Activated effector memory CD4-positive, alpha-beta T cell treated with anti-CD3 and anti-CD28 coated beads, Interleukin-2, amount 50 U/mL, for 16 hours (primary cell): ENCODE measurements at places on chromosomes 12 and 14.

- no peak for DNase-seq
Measured at GRCh38 chr14:88488081-88488480, 66.7 kb downstream of the PTPN21 start.

DNA sequence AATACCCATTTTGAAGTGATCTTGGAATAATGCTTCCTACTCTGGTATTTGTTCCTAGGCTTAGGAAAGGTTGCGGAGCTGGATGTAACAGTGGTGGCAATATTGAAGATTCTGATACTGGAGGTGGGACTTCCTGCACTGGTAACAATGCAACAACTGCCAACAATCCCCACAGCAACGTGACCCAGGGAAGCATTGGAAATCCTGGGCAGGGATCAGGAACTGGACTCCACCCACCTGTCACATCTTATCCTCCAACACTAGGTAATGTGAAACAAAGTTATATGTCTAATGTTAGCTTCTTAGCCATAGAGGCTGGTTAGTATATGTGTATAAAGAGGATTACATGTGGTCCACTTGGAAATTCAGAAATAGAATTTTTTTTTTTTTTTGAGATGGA lies 197.9 kb downstream of the PCNX1 start:
- no peak for DNase-seq

DNA sequence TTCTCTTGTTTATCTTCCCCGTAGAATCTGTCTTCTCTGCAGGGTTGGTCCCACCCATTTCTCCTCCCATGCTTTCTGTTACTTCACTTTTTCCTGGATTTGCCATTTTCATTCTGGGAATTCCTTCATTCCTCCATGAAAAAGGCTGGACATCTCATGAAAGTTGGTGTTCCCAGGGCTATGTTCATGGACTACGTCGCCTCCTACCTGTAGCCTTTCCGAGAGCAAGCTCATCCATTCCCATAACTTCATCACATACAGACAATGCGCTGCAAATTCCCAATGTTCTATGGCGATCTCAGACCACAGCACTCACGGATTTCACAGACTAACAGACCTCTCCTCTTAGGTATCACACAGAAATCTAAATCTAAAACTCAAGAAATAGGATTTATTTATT lies 217.1 kb downstream of the EXOC5 start:
- no peak for DNase-seq

- DNase-seq: no peak
Measured at GRCh38 chr12:66548338-66549049, 130.4 kb downstream of the GRIP1 start.

- DNase-seq: no peak
Measured at GRCh38 chr14:76837524-76837923, 11.3 kb downstream of the LRRC74A start.

DNA sequence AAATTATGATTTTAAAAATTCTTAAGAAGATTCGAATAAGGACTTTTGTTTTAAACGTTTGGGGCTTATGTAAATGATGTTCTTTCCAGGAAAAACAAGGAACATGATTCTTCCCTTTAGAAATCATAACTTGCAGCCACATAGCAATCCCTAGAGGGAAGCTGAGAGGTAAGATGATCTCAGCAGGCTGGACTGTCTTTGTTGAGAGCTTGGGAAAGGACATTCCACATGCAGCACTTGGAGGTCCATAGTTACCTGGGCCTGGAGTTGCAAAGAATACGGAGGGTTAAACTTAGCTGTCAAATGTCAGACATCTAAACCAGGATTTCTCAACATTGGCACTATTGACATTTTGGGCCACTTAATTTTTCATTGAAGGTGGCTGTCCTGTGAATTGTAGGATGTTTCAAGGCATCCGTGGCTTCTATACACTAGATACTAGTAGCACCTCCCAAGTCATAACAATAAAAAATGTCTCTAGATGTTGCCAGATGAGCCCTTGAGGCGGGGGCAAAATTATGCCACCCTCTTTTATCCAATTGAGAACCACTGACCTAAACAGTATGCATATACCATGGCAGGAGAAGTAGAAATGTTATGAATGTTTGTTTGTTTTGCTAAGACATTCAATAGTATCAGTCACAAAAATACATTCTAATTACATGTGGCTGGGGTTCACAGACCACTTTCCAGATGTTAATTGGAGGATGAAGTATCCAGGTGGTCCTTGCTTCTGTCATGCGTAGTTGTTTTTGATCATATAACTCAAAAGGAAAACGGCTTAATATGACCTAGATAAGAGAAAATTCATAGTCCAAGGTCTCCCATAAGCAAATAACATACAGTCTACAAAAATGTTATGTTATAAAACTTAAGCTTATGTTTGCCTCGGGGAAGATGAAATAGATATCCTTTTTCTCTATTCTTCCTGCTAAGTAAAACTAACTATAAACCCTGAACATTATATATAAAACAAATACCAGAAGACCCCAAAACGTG lies 30.5 kb downstream of the TTC6 start:
- no peak for DNase-seq

DNA sequence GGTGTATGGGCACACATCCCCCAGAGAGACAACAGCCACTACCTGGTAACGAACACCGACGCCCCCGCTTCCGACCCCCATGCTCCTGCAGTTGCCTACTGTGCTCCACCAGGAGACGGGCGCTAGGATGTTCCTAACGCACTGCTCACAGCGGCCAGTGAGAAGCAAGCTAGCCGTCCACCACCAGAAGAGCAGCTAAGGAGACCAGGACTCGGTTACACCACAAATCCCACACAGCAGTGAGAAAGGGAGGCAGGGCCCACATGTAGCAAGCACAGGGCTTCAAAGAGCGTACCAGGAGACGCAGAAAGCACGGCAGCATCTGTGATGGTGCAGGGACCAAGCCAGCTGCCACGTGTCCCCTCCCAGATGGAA lies 117.0 kb downstream of the NCOR2 start:
- DNase-seq: no peak

DNA sequence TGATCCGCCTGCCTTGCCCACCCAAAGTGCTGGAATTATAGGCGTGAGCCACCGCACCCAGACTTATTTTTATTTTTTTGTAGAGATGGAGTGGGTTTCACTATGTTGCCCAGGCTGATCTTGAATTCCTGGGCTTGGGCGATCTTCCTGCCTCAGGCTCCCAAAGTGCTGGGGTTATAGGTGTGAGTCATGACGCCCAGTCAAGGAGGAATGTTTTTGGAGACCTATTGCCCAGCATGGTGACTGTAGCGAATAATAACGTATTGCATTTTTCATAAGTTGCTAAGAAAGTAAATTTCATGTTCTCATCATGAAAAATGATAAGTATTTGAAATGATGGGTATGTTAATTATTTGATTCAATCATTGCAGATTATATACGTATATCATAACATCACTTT lies 46.5 kb downstream of the TEAD4 start:
- no peak for DNase-seq

DNA sequence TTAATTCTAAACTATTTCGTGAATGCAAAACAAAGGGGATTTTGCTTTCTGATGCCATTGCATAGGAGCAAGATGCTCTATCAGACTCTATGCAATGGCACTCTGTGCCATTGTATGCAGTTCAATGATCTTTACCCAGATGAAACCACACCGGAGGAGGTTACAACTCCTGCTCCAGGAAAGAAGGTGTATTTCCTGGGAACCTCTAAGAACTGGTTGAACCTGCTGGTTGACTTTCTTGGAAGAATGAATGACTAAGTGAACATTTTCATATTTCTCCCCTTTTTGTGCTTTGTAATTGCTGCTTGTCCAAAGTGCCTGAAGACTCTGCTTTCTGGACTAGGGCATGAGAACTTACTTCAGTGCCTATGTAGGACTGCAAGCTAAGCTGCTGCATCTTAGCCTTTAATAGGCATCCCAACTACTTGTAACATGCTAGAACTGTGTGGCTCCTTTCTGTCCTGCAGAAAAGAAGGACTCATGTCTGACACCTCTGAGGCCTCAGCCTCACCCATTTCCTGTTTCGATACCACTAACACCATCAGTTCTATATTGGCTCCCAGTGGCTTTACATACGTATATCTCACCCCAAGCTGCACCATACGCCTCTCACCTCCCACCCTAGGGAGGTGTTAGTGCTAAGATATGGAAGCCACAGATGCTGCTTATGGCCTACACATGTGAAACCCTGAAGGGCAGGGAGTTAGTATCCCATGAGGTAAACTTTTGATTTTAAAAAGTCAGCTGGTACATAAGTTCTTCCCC lies 193.5 kb upstream of the CNOT2 start:
- DNase-seq: no peak

GRCh38 chr14:55245657-55246268 lies 25.5 kb upstream of the FBXO34 start:
- no peak for DNase-seq

DNA sequence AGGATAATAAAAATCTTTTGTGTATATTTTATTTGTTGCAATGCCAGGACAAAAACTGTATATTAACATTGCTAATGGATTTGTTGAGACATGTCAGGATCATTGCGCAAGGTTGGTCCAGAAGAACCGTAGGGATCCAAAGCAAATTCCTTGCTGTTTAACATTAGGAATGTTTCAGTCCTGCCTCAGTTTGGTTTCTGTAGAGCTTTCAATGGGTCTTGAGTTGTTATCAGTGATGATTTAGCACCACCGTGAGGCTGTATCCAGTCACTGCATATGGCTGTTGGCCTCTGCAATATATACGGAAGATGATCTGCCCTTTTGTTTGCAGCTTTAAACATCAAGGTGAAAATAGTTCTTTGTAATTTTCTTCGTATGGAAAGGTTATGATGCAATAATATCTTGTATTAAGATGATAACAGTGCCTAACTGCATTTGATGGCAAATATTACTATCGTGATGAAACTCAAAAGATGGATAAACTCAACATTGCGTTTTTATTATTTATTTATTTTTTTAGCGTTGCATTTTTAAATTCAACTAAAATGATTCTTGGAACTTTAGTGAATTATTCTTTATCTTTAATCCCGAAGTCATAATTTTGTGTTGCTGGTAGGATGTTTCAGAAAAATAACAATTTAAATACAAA lies 231.2 kb downstream of the AKAP6 start:
- DNase-seq: peak; percentile 62
